Natural killer cell (primary cell): ENCODE measurements at places on chromosomes 1 and 21. TPM values are rescaled to one million over a fixed set of nuclear protein-coding genes. Genes with fewer than 3 reads are reported as not detected.

CFHR1 gene
- total RNA-seq, result not detected

DNA sequence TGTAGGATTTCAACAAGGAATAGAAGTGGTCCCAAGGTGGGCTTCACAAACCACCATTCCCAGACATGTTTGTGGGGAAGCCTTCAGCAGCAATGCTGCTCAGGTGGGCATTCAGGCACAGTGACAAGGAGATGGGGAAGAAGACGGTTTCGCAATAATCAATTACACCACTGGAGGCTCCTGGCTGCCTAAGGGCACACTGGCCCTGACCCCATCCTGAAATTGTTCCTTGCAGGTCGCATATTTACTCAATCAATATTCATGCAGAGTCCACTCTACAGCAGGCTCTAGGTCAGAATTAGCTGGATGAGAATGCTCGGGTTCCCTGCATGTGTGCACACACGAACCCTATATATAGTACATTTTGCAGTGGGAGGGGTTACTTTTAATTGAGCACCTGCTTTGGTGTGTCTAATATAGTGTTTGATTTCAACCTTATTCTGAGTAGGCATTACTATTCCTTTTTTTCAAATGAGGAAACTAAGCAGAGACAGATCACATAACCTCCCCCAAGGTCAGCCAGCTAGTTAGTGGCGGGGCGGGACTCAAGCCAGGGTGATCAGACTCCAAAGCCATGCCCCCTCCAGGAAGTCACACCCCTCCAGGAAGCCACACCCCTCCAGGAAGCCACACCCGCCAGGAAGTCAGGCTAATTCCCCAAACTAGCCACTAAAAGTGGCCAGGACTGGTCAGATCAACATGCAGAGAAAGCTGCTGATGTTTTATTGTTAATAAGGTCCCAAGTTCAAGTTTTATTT lies 106.5 kb downstream of the HLCS start:
- peak; percentile 43 for DNase-seq
- no peak overlapping the region for H3K27ac ChIP-seq
- H3K4me1 ChIP-seq, result peaks cover 8% of the 10 kb centered on the region
- no peaks in the 10 kb centered on the region for H3K36me3 ChIP-seq

HRNR gene
- not detected for total RNA-seq

- no peak for DNase-seq
- no peak overlapping the region for H3K27ac ChIP-seq
- H3K36me3 ChIP-seq, result no peaks in the 10 kb centered on the region
- no peak overlapping the region for H3K4me3 ChIP-seq
Measured at GRCh38 chr1:196660852-196661251, 9.0 kb downstream of the CFH start.

GRCh38 chr1:234528074-234528865 lies 49.3 kb upstream of the TARBP1 start:
- H3K4me3 ChIP-seq, result no peak overlapping the region
- H3K36me3 ChIP-seq, result no peaks in the 10 kb centered on the region
- H3K27ac ChIP-seq, result no peak overlapping the region
- no peak for DNase-seq
- H3K4me1 ChIP-seq, result peaks cover 4% of the 10 kb centered on the region

PCP4 gene
- not detected for total RNA-seq

GRCh38 chr1:85224734-85225623 lies 24.2 kb upstream of the SYDE2 start:
- H3K4me3 ChIP-seq, result no peak overlapping the region
- no peaks in the 10 kb centered on the region for H3K27me3 ChIP-seq
- H3K36me3 ChIP-seq, result no peaks in the 10 kb centered on the region
- no peak for DNase-seq
- H3K4me1 ChIP-seq, result no peaks in the 10 kb centered on the region

- no peaks in the 10 kb centered on the region for H3K36me3 ChIP-seq
- DNase-seq, result no peak
- H3K27ac ChIP-seq, result no peak overlapping the region
- H3K4me1 ChIP-seq, result no peaks in the 10 kb centered on the region
- no peaks in the 10 kb centered on the region for H3K27me3 ChIP-seq
- no peak overlapping the region for H3K4me3 ChIP-seq
Measured at GRCh38 chr1:229170778-229171505, 100.0 kb upstream of the RAB4A start.

PPOX gene
- 45.5 TPM for total RNA-seq

LCE1F gene
- total RNA-seq, result not detected

CEP85 gene
- total RNA-seq, result 13.0 TPM
